ENCODE measurements at places on chromosomes 11 and 22.

- DNase-seq: no peak
Measured at GRCh38 chr11:12667646-12668045, 6.6 kb upstream of the TEAD1 start.

- DNase-seq: no peak
Measured at GRCh38 chr11:32658639-32659406, 75.2 kb downstream of the EIF3M start.

- DNase-seq: no peak
Measured at GRCh38 chr22:35172442-35172841, 84.9 kb upstream of the HMGXB4 start.

GRCh38 chr11:125114518-125114917 lies 3.1 kb upstream of the TMEM218 start:
- DNase-seq: no peak

DNA sequence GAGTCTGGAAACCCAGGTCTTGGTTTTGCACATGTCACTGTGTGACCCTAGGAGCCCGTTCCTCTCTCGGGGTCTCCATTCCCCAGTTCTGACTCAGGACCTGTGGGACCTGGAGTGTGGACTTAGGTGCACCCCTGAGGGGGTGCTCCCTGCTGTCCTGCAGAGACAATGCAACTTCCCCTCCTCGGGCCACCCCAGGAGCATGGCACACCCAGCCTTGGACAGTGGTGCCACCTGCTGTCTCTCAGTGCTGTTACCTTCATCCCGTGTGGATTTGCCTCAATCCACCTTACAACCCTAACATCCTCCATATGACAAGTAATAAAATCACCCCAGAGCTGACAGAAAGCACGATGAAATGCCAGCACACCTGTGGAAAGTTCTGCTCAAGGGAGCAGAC lies 27.5 kb upstream of the CRYBB3 start:
- DNase-seq: no peak

DNA sequence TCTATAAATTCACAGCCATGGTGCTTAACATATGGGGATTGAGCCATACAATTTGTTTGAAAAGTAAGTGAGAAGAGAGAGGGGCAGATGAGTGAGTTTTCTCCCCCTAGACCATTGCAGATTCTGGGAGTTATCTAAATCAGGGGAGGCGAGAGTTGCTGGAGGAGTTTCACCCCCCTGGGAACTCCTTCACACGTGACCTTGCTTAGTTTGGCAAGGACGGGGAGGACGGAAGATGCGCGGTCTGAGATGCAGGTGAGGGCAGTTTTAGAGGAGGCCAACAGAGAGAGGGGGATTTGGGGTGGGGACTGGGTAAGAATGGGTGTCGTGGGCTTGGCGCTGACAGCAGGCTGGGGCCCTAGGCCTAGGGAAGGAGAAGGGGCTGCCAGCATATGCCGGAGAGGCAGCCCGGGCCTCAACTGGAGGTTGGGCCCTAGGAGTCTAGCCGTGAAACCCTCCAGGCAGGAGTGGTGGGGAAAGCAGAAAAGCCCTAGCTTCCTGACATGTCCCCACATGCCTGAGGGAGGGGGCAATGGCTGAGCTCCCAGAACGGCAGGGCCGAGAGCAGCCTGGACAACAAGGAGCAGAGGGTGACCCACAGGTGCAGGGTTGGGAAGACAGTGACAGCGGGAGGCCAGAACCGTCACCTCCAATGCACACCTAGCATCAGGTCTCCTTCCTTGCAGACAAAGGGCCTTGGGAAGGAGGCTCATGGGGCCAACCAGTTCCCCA lies 63.9 kb downstream of the ELFN2 start:
- DNase-seq: no peak

- no peak for DNase-seq
Measured at GRCh38 chr11:27242591-27242990, 120.4 kb downstream of the CCDC34 start.
